HEK293T (cell line): ENCODE measurements at places on chromosomes 5 and 9.

DNA sequence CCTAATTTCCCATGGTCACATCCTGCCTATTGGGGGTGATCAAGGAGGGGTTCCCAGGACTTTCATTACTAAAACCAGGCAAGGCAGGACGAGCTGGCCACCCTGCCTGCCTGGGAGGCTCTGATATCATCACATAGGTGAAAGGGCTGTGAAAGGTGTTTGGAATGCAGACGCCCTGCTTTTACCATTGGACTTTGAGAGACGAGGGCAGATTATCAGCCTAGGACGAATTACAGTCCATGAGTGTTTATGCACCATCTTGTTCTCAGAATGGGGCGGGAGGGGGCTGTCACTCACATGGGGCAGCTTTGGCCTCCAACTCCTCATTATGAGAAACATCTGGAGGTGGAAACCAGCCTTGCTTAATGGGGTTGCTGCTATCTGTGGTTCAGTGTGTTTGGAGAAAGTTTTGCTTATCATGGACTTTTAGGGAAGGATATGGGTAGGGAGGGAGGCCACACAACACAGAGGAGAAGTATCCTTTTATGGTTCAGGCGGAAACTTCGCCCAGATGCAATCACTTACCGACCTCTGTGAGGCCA is 69.8 kb upstream of the UBTD2 start:
- no peak for DNase-seq

DNA sequence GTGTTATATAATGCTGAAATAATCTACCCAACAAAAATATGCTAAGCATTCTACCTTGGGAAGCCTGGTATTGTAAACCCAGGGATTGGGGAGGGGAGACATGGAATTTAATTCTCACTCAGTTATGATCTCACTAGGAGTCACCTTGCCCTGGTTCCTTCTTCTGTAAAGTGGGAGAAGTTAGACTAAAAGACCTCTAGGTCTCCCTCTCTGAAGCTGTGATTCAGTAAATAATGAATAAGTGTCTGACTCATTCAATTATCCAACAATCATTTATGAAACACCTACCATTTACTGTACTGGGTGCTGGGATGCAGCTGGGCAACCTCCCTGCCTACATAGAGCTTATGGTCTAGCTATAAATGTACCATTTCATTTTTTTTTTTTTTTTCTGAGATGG is 20.2 kb upstream of the SPARC start:
- DNase-seq: no peak

DNA sequence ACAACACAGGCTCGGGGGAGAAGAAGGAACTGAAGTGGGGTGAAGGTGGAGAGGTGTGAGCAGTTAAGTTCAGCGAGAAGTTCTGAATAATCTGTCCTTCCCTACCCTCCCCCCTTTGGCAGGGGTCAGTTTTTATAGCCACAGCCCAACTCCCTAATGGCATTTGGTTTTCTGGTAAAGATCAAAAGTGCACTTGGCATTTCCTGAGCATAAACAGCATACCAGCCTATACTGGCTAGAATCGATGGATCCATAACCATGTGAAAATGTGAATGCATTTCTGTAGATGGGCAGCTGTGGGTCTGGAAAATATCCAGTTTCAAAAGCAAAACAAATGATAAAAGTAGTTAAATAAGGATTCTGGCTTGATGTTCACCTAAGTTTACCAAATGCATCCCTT is 410.9 kb downstream of the PLK2 start:
- no peak for DNase-seq

DNA sequence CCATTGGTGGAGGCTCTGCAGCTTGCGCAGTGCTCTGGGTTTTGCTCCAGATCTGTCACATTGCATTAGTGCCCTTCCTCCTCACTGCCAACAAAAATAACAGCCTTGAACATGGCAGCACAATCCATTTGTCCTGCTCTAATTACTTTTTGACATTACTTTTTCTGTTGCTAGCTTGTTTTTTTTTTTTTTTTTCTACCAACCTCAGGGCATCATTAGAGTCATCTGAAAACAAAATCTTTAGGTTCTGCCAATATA is 117.5 kb upstream of the NR5A1 start:
- no peak for DNase-seq

- peak; percentile 42 for DNase-seq
These were observed 159.5 kb upstream of the MAST4 start for GRCh38 chr5:66436721-66437120.

- no peak for DNase-seq
These were observed 933 bp upstream of the TGFBR1 start for GRCh38 chr9:99103901-99104458.

- no peak for DNase-seq
These were observed 12.0 kb upstream of the TOR2A start for GRCh38 chr9:127746959-127747569.

- DNase-seq: no peak
These were observed 69.0 kb downstream of the MFAP3 start for GRCh38 chr5:154107756-154108155.

DNA sequence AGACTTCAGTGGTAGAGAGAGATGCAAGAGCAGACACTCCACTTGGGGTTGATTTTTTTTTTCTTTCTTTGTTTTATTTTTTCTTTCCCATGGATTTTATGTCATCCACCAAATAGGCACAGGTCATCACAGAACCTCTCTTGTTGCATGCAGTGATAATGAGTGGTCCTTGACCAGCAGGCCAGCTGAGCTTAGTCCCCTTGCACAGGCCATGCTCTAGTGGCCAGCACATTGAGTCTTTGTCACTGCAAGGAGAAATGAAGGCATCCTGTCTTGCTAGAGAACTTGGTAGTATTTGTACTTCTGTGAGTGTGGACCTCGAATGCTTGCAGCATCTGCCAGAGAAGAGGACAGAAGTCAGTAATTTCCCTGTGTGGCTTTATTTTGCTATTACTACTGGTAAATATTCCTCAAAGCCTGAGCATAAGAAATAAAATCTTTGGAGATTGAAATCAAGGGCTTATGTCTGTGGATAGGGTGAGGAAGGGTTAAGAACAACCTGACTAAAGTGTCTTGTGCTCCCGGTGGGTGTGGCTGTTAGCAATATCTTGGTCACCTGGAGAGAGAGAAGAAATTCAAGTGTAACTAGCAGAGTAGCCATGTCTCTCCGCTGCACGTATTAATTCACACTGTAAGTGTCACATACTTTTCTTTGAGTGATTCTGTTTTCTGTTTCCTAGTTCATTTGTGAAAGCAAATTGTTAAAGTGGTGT is 45.3 kb upstream of the NCS1 start:
- no peak for DNase-seq

- DNase-seq: no peak
These were observed 18.2 kb downstream of the FAF2 start for GRCh38 chr5:176466245-176466871.

- DNase-seq: no peak
These were observed 929 bp upstream of the PLPP6 start for GRCh38 chr9:4661165-4661564.

- peak; percentile 39 for DNase-seq
These were observed at the start of gene MCTP1 for GRCh38 chr5:95284572-95285408. MCTP1 (minus strand) TSS chr5:95285094.

DNA sequence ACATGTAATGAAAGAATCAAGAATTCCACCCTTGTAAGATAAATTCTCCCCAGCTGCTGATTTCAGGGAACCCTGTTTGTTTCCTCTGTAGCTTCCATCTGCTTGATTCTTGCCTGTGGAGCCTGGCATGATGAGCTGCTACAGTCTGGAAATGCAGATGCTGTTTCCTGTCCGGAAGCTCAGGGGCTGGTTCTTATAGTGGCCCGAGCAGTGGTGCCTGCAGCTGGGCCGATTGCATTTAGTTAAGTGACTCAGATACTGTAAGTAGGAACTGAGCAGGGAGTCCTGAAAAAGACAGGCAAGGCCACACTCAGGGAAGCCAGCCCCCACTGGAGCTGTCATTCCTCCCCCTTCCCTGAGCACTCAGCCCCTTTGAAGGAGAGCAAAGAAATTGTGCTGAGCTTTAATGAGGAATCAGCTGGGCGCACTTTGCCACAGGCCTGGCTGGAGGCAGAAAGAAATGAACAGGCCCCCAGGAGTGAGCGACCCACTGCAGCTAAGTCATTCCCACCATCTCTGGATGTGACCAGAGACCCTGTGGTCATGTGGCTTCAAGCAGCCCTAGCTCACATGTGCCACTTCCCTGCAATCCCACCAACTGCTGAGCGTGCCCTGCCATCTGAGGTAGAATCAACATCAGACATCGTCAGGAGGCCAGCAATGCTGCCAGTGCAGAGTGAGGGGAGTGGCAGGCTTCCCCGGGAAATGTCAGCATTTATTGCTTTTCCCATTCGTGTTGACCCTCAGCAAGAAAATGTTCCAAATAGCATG is 206.0 kb upstream of the WWC1 start:
- DNase-seq: no peak

DNA sequence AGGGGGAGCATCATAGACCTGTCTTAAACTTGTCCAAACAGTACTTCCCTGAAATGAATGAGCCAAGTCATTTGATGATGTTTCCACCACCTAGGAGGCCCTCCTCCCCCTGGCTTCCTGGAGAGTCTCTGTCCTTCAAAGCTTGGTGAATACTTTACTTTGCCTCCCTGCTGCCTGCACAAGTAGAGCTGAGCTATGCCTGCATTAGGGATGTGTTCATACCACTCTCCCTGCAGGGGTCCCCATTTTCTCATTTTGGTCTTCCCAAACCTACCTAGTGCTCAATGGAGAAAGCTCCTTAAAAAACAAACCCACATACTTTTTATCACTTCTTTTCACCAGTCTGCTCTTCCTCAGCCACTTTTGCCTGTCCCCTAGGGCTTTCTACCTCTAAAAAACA is 7.7 kb downstream of the CCNI2 start:
- no peak for DNase-seq

DNA sequence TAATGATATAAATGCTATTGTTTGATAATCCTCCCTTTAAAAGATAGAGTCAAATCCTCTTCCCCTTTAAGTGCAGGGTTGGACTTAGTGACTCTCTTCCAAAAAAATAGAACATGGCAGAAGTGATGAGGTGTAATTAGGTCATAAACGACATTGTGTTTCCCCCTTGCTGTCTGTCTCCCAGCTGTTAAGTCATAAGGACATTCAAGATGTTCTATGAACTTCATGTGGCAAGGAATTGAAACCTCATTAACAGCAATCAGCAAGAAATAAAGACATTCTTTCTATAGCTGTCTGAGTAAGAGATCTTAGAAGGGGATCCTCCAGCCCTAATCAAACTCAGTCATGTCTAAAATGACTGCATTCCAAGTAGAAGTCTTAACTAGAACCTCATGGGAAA is 3.3 kb upstream of the SLC25A46 start:
- no peak for DNase-seq

DNA sequence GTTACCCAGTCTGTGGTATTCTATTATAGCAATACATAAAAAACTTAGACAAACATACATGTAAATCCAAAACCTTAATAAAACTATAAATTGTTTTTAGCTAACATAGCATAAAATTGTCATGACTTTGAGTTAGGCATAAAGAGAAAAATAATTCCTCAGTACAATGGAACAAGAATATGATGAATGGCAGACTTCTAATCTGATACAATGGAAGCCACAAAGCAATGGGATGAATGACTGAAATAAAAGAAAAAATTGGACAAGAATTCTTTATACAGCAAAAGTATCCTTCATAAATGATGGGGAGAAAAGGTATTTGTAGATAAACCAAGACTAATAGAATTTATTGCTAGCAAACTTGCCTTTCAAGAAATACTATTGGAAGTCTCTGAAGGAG is 524.2 kb downstream of the GABRG2 start:
- no peak for DNase-seq

DNA sequence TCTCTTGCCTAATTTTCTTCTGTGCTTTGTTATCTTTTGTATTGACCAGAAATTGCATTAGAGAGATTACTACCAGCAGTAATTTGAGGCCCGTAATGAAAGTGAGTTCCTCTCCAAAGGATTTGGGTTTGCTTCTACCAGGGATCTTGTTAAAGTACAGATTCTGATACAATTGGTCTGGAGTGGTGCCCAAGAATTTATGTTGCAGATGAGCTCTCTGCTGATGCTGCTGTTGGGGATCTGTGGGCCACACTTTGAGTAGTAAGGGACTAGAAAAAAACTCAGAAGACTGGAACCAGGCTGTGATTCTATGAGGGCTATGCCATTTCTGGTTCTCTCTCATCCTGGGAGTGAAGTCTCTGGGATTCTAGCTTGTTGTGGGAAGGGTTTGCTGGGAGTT is 192.2 kb downstream of the SEC61B start:
- DNase-seq: no peak

GRCh38 chr5:116448450-116448849 is 126.2 kb downstream of the SEMA6A start:
- DNase-seq: no peak

- peak; percentile 81 for DNase-seq
These were observed 11.8 kb upstream of the EXOC3 start for GRCh38 chr5:431001-431710.

DNA sequence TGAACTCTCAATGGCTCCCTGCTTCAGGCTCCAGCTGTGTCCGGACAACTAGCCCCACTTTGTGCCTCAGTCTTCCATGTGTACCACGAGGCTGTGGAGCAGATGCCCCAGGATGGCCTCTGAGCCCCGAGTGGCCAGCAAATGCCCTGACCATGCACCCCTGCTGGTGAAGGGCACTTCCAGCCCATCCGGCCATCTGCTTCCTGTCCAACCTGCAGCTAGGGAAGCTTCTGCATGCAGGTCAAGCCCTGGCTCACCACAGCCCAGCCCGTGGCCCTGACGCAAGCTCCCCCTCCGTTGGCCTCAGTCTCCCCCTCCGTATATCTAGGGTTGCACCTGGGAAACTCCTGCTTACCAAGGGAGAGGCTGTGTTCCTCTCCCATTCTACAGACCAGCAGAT is 4.8 kb downstream of the NINJ1 start:
- DNase-seq: no peak

GRCh38 chr5:140011297-140011802 is 31.7 kb downstream of the NRG2 start:
- DNase-seq: no peak

- DNase-seq: peak; percentile 36
These were observed 36.9 kb upstream of the TTC1 start for GRCh38 chr5:159971931-159972461.

DNA sequence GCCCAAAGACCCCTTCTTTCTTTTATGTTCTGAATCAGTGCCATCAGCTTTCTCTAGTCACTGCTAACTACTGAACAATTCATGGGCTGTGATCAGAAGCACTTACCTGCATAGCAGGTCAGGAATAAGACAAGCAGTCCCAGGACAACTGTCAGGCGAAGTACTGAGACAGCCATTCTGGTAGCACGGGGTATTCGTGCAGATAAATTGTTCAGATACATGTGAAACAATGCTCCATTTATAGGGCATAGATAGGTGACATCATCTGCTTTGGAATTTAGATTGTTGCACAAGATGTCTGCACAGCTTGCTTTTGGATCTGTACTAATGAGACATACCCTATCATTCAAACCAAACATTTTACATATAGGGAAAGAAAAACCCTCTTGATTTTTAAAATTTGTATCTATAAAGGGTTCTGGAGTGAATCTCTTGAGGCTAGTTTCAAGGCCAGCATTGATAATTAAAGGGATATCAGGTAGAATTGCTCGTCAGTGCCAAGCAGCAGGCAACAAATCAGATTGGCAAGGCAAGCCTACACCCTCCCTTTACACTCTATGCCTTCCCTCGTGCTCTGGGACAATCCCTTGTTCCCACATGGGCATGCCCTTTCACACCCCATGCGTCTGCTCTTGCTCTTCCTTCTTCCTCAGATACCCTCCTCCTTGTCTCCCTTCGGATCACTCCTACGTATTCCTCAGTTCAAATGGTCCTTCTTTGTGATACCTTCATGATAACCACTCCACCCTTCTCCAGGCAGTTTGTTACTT is at the start of gene C5orf46:
C5orf46 (minus strand) TSS at position 213 of the 770 bp plus-strand sequence; CDS start at position 176, 37 bp downstream.
- DNase-seq: no peak
